Stimulated activated CD8-positive, alpha-beta memory T cell treated with anti-CD3 and anti-CD28 coated beads, Interleukin-7, amount 100 ng/mL, for 1 hour (primary cell): ENCODE measurements at places on chromosomes 5 and 9.

GRCh38 chr5:73948720-73949119 is 322.7 kb downstream of the ARHGEF28 start:
- DNase-seq, result no peak

DNA sequence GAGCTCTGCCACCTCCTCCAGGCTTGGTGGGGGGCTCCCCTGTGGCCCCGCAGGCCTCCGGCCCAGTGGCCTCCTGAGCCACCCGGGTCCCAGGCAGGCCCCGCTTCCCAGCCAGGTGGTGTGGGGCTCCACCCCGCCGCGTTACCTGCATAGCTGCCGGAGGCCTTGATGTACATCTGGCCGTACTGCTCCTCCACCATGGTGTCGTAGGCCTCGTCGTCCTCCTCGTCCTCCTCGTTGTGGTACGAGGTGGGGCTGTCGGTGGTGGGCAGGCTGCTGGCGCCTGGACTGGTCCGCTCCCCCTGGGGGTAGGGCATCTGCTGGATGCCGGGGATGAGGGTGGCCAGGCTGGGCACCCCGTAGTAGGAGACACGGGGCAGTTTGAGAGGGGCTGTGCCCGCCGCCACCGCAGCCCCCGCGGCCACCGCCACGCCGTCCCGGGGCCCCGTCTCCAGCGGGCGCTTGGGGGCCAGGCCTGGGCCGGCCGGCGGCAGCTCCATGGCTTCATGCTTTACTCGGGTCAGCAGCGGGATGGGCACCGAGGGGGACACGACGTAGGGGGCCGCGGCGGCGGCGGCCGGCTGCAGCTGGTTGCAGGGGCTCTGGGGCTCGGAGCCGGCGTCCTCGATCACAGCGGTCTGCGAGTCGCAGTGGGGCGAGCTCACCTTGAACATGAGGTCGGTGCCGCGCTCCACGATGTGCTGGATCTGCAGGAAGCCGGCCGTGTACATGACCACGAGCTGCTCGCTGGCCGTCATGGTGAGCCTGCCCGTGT is 45.4 kb downstream of the NACC2 start:
- no peak for DNase-seq

- DNase-seq, result no peak
These were observed 537.6 kb upstream of the TYRP1 start for GRCh38 chr9:12155401-12156134.

- no peak for DNase-seq
These were observed 4.1 kb downstream of the TRIO start for GRCh38 chr5:14147210-14147609.

- DNase-seq, result no peak
These were observed 72.4 kb downstream of the KIAA0825 start for GRCh38 chr5:94545870-94546625.

DNA sequence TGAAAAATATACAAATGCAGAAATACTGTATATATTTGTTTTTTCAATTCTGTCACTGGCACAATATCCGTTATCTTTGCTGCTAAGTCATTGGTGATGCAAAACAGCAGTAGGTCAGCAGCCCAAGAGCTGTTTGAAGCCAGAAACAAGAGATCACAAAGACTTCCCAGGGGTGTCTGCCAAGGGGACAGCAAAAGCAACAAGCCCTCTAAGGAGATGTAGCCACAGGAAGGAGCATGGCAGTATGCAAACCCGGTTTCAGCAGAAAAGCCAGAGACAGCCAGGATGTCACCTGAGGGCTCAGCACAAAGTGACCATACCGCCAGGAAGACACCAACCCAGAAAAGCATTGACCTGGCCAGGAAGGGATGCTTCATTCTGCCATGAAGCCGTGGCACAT is 241.5 kb downstream of the ARRDC3 start:
- no peak for DNase-seq

DNA sequence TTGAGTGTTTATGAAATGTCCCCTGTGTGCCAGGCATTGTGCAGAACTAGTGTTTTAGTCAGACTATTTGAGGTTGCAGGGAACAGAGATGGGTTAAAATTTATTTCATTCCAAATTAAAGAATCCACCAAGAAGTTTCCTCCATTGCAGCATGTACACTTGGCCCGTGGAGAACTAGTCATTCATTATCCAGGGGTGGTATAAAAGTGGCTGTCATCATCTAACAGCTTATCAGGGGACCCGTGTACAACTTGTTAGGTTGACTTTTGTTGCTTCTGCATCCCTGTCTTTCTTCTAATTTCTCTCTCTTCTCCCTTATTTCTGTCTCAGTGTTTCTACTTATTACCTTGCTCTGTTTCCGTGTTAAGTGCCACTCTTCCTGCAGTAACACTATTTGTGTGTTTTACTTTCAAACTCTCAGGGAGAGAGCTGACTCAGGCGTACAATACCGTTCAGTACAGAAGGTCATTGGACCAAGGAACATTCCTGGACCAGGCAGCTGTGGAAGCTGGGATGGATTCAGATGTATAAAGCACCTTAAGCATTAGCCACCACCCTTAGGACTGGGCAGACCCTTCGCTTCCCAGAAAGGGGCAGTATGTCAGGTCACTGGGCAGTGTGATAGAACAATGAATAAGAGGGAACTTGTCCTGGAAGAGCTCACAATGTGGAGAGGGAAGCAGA is 36.1 kb downstream of the MAP3K1 start:
- no peak for DNase-seq

GRCh38 chr5:138668451-138669380 is 84.5 kb upstream of the CTNNA1 start:
- no peak for DNase-seq

DNA sequence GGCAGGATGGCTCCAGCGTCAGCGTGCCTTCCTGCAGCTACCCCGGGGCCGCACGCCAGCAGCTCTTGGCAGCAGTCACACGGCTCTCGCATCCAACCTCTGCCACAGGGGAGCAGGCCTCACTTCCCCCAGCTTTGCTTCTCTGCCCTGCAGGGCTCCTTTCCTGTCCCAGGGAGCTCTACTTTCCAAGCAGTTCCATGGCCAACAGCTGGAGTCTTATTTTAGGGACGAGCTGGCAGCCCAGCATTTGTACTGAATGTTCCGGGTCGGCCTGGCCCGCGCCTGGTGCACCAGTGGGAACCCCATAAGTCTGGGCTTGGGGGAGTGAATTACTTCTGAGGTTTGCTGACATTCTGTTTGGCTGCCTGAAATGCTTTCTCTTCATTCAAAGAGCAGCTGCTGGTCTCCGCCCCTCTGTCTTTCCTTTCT is 34.6 kb downstream of the GADD45G start:
- no peak for DNase-seq

DNA sequence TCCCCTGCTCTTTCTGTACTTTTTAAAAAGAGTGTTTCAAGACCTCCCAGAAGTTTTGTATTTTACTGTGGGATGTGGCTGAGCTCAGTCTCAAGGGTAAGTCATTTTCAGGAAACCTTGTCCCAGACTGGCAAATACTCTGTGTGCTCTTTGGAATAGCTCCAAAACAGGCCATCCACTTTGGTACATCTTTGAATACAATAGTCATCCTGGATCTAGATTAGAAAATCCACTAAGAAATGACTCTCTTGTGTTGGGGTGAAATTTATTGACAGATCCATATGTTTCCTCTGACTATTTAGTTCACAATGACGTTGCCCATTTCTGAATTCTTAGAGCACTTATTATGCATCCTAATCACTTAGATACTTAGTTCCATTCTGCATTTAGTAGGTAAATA is 95.2 kb downstream of the PLCXD3 start:
- no peak for DNase-seq

DNA sequence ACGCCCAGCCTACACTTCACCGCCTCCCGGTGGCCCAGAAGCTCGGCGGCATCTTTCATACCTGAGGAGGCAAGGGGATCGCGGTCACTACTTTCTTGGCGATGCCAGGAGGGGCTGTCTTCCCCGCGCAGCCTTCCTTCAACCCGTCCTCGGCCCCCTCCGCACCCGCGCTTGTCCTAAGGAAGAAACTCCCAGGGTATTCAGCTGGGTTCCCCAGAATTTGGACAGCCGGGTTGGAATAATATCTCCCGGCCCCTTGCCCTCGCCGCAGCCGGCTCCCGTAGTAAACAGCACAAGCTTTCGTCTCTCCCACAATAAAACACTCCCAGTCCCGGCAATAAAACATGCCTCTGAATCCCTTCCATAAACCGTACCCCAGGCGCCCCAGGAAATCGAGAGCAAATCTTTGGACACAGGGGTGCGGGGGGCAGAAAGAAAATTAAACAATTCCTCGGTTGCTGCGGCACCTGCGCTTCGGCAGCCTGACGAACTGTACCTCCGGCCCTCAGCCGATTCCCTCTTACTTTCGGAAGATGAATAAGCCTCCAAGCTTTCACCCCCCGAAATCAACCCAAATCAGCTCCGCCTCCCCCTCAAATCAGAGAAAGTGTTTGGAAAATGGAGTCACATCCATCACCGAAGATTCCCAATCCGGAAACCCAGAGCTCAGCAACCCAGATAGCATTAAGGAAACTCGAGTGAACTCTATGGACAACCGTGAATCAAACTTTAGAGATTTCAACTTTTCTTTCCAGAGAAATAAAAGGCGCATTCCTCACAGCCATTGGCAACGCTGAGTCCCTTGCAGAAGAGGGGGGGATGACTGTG is 1.1 kb downstream of the OTP start:
- no peak for DNase-seq

- DNase-seq, result no peak
These were observed 31.0 kb upstream of the PRRC1 start for GRCh38 chr5:127486471-127486870.

- DNase-seq, result no peak
These were observed 16.7 kb downstream of the IFNB1 start for GRCh38 chr9:21060919-21061561.

DNA sequence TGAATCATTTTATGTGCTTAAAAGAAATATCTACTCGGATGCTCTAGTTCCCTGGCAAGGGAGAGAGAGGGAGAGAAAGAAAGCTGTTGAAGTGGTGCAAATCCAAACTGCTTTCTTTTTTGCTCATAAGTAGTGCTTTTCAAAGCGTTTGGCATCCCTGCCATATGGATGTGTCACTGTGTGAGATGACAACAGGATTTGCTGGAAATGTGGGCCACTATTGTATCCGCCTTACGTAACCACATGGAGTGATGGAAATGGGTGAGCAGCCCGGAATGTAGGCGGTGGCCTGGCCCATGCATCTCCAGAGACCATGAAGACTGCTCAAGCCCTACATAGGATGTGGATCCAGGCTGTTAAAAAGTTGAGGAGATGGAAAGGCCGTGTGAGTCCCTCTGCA is 30.8 kb downstream of the TJP2 start:
- no peak for DNase-seq

DNA sequence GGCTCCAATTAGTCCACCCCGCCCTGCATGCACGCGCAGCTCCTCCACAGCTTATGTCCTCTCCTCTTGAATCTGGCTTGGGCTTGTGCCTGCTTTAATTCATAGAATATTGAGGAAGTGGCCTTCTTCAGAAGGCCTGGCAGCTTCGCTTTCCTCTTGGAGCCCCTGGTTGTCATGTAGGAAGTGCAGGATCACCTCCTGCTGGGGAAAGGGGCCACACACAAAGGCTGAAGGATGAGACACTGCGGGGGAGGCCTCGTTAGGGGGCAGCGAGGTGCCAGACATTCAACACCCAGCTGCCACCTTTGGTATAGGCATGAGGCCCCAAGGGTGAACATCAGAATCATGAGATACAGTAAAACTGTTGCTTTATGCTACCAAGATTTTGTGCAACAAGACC is 2.7 kb upstream of the CNOT6 start:
- no peak for DNase-seq

GRCh38 chr9:77488439-77489126 is 159.5 kb downstream of the GNA14 start:
- DNase-seq, result no peak

DNA sequence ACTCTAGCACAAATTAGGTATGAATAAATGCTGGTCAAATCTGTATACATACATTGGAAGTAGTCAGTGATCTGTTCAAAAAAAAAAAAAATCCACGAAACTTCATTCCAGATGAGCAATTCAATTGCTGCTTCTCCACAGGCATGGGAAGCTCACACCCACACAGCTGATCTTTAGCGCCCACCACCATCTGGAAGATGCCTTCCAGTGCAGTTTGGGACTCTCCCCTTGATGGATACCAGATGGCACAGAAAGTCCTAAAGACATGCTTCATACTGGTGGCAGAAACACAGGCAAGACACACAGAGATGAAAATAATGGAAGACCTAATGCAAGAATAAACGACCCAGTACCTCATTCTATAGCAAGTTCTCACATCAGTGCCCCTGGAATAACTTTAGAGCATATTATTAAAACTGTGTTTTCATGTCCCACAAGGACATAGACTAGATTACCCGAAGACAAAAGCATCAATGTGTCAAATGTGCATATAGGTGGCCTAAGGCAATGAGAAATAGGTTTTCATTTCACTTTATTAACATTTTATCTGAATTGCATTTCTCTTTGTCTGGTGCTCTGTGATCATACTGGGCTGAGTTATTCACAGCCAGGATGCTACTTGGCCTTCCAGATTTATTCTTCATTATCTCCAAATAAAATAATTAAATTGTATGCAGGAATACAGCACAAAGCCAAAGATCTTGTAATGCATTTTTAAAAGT is 135.4 kb upstream of the TAS2R1 start:
- no peak for DNase-seq

DNA sequence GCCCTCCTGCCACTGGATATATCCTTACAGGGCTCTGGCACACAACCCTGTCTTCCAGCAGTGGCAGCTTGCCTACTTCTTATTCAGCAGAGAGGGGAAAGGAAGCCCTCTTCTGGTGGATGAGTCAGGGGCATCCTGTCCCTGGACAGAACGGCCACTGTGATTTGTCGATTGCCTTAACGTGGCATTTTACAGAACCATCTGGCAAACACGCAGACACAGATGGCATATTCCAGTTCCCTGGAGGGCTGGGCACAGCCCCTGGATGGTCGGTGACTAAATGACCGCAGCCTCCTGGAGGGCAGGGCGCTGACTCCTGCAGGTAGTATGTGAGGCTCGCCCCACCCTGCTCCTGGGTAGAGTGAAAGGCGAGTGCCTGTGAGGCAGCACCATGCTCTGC is 62.1 kb downstream of the DCP2 start:
- no peak for DNase-seq

DNA sequence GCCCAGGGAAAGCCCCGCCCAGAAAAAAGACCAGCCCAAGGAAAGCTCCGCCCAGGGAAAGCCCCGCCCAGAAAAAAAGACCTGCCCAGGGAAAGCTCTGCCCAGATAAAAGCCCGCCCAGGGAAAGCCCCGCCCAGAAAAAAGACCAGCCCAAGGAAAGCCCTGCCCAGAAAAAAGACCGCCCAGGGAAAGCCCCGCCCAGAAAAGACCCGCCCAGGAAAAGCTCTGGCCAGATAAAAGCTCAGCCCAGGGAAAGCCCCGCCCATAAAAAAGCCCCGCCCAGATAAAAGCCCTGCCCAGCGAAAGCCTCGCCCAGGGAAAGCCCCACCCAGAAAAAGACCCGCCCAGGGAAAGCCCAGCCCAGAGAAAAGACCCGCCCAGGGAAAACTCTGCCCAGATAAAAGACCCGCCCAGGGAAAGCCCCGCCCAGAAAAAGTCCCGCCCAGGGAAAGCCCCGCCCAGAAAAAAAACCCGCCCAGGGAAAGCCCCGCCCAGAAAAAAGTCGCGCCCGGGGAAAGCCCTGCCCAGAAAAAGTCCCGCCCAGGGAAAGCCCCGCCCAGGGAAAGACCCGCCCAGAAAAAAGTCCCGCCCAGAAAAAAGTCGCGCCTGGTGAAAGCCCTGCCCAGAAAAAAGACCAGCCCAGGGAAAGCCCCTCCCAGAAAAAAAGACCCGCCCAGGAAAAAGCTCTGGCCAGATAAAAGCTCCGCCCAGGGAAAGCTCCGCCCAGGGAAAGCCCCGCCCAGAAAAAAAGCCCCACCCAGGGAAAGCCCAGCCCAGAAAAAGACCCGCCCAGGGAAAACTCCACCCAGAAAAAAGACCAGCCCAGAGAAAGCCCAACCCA is 11.9 kb downstream of the GRIN1 start:
- DNase-seq, result no peak

- no peak for DNase-seq
These were observed 723.3 kb downstream of the CETN3 start for GRCh38 chr5:89686081-89686765.

- DNase-seq, result no peak
These were observed 370.8 kb upstream of the MEF2C start for GRCh38 chr5:89253666-89254352.
